AG04450 (cell line): ENCODE measurements at places on chromosomes 2 and 18.

GRCh38 chr2:127108090-127108523 lies 1.2 kb upstream of the BIN1 start:
- no peak for DNase-seq

DNA sequence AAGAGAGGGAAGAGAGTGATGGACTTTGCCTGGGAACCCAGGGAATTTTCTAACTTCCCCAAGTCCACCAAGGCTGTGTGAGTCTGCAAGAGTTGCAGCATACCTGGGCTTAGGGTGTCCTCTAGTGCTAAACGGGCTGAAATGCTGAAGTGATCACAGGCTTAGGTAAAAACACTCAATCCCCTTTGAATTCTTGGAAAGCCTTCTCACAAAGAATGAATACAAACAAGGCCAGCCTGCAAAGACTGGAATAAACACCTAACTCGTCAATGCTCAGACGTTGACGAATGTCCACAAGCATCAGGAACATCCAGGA lies 30.0 kb upstream of the BMP10 start:
- DNase-seq, result no peak

- no peak for DNase-seq
These were observed 591.6 kb downstream of the ERBB4 start for GRCh38 chr2:211946960-211947359.

GRCh38 chr18:67854340-67854739 lies 337.8 kb upstream of the DSEL start:
- no peak for DNase-seq

DNA sequence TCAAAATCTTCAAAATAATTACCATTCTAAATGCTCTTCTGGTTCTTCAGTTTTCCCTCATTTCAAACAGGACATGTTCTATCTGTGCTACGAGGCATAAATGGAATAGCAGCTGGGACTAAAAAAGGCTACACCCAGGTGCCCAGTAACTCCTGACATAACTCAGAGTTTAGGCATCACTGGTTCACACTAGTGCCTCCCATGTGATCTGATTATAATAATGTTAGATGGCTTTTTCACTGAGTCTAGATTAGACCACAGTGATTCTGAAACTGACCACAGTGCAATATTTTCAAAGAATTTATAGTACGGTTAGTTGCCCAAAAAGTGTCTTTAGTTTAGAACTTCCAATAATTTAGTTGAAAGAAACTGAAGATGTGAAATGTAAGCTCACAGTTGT lies 123.3 kb downstream of the CCBE1 start:
- DNase-seq, result no peak

- no peak for DNase-seq
These were observed 3.9 kb downstream of the IKZF2 start for GRCh38 chr2:213147538-213147937.

DNA sequence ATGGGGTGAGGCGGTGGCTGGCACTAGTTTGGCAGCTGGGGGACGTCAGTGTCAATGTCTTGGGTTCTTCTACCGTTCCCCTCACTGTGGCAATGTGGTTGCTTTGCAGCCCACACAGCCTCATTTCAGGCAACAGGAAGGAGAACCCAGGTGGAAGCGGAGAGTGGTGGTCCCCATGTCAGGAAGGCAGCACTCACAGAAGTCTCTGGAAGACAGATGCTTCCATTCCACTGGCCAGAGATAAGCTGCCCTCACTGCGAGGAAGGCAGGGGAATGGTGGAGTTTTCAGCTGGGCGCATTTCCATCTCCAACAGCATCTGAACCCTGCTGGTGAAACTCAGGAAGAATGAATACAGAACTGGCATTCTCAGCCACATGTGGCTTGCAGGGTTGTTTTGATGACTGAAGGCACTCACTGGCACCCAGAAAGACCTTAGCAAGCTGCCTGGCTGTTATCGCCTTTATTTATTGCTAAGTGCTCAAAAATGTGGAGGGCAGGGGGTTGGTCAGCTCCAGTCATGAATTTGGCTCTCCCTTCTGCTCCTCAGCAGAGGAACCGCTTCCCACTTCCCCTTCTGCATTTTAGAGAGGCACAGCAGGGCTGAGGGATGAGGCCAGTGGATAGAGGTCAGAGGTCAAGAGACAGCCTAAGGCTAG lies 19.4 kb downstream of the KCNIP3 start:
- no peak for DNase-seq

DNA sequence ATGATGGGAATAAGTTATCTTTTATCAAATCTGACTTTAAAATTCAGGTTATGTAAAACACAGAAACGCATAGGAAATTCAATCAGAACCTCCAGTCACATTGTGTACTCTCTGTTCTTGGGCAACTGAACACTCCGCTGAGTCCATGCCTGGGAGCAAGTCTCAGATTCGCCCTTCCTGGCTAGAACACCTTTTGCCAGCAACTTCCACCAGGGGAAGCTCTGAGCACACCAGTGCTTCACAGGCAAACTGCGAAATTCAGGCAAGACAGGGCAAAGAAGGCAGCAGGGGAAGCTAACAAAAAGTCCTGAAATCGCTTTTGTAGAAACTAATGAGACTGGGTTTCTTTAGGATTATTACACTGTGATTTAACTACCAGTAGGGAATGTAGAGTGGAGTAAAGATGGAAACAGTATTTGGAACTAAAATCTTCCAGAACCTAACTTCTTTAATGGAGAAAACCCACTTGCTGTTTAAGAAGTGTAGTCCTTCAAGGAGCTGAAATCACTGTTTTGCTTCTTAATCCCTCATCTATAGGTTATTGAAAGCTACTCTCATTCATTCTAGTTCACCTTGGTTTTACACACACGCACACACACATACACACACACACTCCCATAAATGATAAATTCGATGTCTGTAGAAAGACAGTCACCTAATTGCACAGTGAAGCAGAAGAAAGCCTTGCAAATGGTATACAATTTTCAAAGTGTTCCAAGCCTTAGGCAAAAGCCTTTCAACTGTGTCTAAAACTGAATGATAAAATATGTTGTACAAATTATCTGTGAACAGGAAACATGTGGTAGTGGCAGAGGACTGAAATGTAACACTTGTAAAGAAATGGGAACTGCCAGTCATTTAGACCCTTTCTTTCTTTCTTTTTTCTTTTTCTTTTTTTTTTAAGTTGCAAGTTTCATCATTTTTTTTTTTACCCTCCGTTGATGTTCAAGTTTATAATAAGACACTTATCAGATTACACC lies 214.5 kb downstream of the TMEM182 start:
- no peak for DNase-seq

DNA sequence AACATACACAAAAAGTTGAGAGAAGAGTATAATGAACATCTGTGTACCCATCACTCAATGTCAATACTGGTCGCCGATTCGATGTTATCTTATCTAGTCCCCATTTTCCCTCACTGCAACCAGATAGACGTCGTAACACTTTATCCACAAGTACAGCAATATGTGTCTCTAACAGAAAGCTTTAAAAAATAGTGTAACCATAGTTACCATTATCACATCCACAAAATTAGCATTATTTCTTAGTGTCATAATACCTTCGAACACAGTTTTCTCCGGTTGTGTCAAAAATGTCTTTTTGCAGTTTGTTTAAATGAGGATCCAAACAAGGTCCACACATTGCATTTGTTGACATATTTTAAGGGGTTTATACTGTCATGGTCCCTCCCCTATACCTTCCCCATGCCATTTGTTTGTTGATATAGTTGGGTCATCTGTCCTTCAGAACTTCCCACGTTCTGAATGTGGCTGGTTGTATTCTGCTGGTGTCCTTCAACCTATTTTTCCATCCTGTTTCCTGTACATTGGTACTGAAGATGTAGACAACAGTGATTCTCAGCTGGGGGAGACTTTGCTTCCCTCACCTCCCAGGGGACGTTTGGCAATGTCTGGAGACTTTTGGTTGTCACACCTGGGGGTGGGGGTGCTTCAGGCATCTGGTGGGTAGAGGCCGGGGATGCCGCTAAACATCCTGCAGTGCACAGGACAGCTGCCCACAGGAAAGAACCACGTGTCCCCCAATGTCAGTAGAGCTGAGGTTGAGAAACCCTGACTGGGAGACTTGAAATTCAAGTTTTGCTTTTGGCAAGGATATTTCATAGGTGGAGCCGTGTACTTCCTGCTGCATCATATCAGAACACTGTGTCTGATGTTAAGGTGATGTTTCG lies 72.7 kb upstream of the SPRED2 start:
- DNase-seq, result no peak

- DNase-seq, result no peak
These were observed 275.3 kb downstream of the GALR1 start for GRCh38 chr18:77524909-77525308.

DNA sequence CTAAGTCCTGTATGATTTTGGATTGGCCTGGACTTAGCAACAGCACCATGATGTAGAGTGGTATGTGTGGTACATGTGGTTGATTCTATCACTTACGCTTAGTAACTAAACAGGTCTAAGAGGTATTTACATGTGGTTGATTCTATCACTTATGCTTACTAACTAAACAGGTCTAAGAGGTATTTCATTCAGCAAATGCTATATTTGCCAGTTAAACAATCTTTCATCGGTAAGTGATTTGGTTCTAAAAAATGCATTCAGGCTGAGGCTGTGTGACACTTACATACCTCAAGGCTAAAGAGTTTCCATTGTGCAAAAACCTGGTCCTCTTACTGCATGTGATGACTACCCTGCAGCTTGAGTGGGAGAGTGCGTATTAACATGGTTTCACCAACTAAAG lies 13.1 kb downstream of the EIF4E2 start:
- DNase-seq, result no peak

DNA sequence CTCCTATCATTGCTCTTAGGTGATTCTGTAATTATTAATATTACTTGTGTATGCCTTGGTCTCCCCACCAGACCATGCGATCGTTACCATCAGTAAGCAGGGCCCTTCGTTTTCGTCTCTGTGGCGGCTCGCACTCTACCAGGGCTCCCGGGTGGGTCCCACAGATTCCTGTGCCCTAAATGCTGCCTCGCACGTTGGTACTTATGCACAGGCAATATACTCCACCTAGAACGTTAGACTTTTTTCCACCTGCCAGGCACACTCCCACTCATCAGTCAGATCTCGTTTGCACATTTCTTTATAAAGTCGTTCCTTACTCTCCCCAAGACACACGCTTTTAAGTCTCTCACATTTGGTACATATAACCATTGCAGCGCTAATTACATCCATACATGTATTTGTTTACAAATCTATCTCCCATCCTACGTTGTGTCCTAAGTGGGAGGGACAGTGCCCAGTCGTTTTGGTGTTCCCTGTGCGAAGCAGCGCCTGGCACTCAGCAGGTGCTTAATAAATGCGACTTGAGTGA lies 901 bp downstream of the FEZ2 start:
- DNase-seq, result no peak
